Fibroblast of skin of scalp (primary cell): ENCODE measurements at places on chromosomes 11 and 22.
A peak's percentile ranks its signal among the peaks of the same experiment; 100 is the strongest.

DNA sequence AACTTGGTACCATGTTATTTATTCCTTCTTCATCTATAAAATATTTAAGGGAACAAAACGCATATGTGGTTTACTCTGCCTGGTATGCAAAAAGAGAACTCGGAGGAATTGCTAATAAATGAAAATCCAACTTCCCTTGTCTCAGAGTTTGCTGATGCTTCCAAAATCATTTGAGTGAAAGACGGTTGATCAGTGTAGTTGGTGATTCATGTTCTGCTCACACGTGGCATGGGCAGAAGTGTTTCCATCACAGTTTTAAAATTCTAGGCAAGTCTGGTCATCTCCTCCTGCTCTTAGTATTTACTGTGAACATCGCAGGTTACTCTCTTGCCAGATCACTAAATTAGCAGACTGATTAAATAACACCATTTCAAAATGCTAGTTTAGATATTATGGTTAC lies 11.9 kb upstream of the PARVB start:
- DNase-seq, result no peak

DNA sequence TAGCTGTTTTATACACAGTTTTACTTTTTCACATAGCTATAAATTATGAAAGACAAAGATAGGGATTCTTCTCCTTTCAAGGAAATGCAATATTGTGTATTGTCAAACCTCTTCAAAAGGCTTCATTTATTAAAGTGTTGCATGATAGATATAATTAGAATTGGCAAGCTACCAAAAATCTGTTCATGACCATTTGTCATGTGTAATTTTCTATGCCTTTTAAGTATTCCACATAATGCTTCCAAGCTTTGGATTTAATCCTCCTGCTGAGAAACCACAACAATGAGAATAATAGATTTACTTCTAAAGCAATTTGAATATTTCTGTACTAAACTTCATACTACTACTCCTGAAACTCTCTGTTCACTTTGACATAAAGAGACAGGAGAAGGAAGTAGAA lies 403.2 kb upstream of the CCDC179 start:
- peak; percentile 17 for DNase-seq

DNA sequence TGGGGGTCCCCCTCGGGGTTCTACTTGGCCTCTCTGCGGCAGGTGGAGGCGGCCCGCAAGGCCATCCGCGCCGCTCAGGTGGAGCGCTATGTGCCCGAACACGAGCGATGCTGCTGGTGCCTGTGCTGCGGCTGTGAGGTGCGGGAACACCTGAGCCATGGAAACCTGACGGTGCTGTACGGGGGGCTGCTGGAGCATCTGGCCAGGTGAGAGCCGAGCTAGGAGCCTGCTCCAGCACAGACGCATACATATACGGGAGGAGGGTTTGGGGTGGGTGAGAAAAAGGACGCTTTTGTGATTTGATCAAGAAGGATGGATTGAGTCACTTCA lies 415 bp downstream of the CENATAC start:
- no peak for DNase-seq

GRCh38 chr11:9802291-9802861 lies 138.5 kb downstream of the SWAP70 start:
- DNase-seq, result peak; percentile 97

DNA sequence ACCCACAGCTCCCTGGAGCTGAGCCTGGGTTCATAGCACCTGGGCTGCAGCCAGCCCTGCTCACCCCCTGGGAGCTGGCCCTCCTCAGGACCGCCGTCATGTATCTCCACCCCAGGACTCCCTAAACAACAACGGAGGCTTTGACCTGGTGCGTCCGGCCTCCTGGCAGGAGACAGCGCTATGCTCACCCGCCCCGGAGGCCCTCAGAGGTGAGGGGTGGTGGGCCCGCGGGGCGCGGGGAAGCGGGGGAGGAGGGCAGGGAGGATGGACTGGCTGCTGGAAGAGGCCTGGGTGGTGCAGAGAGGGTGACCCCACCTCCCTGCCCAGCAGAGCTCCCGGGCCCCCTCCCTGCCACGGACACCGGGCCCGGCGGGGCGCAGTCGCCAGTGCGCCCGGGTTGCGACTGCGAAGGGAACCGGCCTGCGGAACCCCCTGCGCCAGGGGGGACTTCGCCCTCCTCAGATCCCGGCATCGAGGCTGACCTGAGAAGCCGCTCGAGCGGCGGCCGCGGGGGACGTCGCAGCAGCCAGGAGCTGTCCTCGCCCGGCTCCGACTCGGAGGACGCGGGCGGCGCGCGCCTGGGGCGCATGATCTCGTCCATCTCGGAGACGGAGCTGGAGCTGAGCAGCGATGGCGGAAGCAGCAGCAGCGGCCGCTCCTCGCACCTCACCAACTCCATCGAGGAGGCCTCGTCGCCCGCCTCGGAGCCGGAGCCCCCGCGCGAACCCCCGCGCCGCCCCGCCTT lies 3.1 kb downstream of the MAPK8IP2 start:
- no peak for DNase-seq

GRCh38 chr11:44842220-44842619 lies 108.5 kb downstream of the TP53I11 start:
- peak; percentile 97 for DNase-seq

DNA sequence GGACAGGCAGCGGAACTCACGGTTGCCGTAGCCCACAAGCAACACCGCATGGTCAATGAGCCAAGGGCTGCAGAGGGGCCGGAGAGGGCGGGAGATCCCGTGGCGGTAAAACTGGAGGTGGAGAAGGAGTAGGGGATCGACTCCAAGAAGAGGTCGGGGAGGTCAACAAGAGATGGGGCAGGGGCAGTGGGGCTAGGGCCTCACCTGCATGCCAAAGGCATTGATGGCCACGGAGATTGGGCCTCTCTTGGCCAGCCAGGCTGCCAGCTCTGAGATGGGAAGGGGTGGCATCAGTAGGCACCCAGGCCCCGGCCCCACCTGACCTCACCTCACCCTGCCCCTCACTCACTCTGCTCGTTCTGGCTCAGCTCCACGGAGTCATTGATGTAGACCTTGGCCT lies 3.9 kb downstream of the CTSF start:
- DNase-seq, result no peak

- DNase-seq, result no peak
Measured at GRCh38 chr11:134845474-134846327, 433.7 kb upstream of the B3GAT1 start.

- no peak for DNase-seq
Measured at GRCh38 chr22:40417881-40418280, 47.5 kb downstream of the SGSM3 start.

DNA sequence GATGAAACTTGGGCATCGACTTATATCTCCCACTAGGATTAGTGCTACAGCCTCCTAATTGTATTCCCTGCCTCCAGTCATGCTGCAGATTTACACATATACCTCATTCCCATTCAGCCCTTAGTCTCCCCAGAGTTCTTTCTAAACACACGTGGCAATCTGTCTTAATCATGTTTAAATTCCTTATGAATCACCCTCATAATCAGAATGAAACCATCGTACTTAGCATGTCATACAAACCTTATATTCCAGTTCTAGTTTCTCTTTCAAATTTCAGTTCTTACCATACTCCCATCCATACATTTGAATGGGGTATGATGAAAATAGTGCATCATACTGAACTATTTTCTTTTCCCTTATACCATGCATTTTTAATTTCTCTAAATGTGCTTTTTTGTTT lies 6.0 kb upstream of the OR10A2 start:
- DNase-seq, result no peak

GRCh38 chr22:48863965-48864528 lies 963.6 kb downstream of the BRD1 start:
- no peak for DNase-seq

DNA sequence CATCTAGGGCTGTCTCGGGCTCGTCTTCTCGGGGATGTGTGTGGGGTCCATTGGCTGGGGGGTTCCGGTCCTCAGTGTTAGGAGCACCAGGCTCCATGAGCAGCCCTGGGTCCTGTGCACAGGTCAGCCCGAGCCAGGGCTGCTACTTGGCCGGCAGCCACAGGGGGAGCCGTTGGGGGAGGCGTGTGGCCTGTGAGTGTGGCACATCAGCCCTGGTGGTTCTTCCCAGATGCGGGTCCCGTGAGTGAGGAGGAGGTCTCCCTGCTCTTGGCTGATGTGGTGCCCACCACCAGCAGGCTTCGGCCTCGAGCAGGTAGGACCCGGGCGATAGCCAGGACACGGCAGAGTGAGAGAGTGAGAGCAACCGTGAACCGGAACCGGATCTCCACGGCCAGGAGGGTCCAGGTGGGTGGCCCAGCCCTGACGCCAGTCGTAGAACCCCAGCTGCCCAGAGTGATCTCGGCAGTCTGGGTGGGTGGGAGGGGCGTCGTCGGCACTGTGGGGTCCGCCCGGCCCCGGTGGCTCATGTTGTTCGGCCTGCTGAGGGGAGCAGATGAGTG lies 18.5 kb downstream of the IRF7 start:
- DNase-seq, result no peak

- DNase-seq, result peak; percentile 38
Measured at GRCh38 chr11:20088397-20089225, 71.7 kb downstream of the DBX1 start.

DNA sequence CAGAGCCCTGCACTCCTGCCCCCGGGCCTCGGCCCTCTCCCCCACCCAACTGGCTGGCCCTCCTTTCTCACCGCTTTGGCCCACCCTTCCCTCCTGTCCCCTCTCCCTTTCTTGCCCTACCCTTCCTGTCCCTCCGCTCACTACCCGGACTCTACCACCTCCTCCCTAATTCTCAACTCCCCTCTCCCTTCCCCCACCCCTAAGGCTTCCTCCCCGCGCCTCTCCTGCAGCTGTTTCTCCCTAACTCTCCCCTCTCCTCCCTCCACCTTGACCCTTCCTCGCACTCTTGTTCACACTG lies 421 bp downstream of the SLC15A3 start:
- DNase-seq, result no peak

DNA sequence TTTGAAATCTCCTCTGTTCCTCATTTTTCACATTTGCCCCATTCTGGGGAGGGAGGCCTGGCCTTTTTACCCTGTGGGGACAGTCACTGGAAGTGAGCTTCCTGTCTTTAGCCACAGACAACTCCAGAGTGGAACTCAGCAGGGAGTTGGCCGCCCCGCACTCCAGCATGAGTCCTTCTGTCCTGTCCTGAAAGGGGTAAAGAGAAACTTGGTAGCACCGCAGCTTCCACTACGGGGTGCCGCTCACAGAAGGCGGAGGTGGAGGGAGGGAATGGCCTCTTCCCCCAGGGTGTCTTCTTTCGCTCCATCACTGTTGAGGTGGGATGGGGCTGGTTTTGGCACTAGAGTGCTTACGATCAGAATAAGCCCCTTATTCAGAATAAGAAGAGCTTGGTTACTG lies 132.2 kb downstream of the ST3GAL4 start:
- no peak for DNase-seq

DNA sequence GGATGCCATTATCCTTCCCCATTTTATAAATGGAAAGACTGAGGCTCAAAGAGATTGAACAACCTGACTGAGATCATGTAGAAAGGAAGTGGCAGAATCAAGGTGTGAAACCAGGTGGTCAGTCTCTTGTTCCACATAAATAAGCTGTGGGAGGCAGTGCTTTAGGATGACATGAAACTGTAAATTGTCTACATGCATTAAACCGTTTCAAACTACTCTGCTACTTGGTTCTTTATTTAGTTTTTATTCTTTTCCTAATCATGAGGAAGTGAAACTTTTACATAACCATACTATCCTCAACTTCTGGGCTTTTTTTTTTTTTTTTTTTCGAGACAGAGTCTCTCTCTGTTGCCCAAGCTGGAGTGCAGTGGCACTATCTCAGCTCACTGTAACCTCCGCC lies 34.9 kb downstream of the CADM1 start:
- DNase-seq, result no peak

- DNase-seq, result peak; percentile 88
Measured at GRCh38 chr11:12680246-12680939, 6.2 kb downstream of the TEAD1 start.

DNA sequence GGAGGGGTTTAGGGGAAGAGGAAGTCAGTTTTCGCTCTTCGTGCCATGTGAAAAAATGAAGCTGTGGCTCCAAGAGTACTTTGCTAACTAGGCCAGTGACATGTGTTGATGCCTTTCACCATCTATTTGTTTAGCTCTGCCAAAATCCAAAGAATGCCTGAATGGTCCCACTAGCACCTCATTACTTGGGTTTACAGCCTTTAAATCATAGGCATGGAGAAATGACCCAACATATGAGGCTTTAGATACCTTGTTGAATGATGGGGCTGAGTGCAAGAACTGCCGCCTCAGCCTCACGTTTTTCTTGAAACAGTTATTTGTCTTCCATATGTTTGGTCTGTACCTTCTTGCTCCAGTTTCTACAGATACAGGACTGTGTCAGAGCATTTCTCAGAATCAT lies 8.3 kb downstream of the RBM4 start:
- DNase-seq, result no peak

DNA sequence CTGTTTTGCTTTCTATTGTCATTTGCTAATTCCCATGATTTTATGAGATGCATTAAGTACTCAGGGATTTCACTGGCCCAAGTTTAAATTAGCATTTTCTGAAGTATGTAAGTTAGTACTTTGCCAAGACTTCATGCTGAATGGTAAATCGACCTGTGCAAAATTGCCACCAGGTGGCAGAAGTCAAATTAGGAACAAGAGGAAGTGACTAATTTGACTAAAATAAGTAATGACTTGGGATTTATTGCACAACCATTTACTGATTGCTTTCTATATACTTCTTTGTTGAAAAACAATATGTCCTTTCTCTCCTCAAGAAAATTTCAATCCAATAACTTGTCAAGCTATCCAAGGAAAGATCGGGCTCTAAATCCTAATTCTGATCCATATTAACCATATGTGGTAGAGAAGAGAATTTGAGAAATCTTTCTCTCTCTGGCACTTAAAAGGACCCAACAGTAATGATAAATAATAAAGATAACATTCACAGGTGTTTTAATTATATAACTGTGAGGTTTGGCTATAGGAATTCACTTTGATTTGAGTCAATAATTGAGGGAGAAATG lies 253.7 kb upstream of the CHORDC1 start:
- DNase-seq, result peak; percentile 23

DNA sequence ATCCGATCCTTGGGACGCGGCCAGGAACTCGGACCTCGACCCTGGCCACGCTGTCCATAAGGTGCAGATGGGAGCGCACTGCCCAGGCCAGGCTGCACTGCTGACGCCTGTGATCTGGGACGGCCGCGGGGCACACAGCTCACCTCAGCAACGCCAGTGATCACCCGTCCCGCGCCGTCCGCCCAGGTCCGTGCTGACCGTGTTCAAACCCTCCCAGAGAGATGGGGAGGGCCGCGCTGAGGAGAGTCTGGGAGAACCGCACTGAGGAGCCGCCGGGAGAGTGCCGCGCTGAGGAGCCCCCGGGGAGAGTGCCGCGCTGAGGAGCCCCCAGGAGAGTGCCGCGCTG lies 636 bp downstream of the KCNQ1OT1 start:
- no peak for DNase-seq

- no peak for DNase-seq
Measured at GRCh38 chr22:20279662-20280134, 11.6 kb upstream of the RTN4R start.
